AG09319 (cell line): ENCODE measurements at places on chromosomes 2 and 18.

DNA sequence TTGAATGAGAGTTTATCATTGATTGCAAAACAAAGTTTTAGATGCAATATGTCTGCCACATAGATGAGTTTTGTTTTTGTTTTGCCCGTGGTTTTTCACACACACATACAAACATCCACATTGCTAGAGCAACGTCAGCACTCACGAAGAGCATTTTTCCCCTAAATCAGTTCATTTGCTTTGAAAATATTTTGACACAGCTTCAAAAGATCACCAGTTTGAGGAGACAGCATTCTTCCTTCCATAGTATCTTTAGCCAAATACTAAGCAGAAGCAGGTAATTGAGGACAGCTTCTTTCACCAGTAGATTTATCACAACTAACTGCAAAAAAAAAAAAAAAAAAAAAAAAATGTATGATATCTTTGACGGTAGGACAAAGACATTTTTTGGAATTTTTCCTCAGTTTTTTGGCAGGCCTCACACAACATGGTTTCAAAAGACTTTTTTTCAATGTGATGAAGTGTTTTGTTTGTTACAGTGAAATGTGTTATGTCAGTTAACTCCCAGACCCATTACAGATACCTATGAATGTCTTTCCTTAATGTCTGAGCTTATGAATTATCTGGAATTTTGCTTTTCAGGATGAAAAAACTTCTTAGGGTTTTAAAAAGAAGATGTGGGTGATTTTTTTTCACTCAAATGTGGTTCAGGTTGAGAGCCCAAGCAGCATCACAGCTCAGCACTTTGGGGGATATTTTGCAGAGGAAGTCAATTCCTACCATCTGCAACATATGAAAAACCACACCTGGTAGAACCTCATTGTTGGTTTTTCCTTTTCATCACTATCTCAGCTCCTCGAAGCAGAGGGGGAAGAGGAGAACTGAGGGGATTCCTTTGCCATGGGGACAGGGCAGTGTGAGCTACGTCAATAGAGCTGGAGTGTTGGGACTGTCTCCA lies 31.6 kb downstream of the AOX1 start:
- no peak for DNase-seq

DNA sequence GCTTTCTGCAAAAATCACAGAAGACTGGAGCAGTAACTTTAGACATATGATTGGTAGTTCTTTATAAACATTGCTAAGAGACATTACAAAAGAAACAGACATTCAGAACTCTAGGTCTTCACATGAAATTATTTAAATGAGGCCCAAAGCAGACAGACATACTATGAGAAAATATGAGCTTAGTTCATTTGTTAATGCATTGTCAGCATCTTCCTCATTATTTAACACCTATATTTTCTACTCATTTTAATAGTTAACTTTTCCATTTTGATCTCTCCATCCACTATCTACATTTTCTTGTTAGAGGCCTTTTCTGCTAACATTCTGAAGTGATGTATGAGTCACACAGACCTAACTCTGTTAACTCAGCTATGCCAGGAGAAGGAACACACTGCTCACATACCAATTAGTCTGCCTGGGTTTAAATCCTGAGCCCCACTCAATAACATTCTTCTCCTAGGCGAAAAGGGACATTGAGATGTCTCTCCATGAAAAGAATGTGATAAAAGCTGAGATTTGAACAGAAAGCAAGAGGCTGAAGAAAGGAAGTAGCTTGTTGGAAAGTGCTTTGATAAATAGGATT lies 400.3 kb upstream of the PKDCC start:
- DNase-seq, result no peak

- DNase-seq, result no peak
Measured at GRCh38 chr2:458425-458815, 170.5 kb upstream of the ALKAL2 start.

DNA sequence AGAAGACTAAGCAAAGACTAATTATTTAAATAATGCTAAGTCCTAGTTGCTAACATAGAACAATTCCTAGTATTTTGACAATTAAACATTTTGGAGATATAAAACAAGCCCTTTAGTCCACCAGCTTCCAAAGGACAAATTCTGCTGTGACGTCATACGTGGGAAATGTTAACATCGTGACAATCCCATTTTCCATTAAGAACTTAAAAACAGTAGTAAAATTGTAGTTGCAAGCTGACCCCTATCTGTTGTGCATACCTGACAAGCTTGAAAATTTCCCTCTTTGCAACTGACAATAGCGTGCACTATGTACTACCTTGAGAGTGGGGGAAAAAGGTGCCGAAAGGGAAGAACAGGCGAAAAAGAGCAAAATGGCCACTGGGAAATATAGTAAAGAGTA lies 279.8 kb downstream of the ZNF521 start:
- no peak for DNase-seq

DNA sequence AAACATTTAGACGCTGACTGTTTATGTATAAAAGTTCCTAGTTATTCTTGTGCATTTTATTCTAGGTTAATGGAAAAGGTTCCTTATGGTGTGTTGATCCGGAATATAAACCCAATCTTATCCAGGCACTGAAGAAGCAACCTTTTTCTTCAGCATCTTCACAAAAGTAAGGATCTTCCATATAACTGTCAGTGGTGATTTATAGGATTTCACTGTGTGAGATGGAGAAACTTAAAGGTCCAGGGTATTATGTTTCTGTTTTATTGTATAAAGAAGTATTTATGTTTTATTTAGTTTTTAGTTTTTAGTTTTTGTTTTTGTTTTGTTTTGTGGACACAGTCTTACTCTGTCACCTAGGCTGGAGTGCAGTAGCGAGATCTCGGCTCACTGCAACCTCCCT lies 171.0 kb upstream of the STON1 start:
- DNase-seq, result no peak

DNA sequence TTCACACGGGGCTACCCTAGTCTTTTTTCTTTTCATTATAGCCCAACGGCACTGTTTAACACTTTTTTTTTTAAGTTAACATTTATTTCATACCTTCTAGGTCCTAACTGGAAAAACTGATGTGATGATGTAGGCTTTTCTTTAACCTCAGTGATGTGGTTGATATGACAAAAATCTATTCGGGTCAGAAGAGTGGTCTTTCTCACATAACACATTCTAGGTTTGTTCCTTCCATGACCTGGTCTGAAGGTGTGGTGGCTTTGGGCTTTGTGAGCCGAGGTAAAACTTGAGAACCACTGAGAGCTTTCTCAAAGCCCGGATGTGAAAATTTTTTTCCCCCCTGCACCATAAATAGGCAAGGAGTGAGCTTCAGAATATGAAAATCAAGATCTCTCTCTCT lies 44.2 kb downstream of the GPD2 start:
- no peak for DNase-seq

GRCh38 chr2:103860016-103860415 lies 993.9 kb upstream of the POU3F3 start:
- no peak for DNase-seq

DNA sequence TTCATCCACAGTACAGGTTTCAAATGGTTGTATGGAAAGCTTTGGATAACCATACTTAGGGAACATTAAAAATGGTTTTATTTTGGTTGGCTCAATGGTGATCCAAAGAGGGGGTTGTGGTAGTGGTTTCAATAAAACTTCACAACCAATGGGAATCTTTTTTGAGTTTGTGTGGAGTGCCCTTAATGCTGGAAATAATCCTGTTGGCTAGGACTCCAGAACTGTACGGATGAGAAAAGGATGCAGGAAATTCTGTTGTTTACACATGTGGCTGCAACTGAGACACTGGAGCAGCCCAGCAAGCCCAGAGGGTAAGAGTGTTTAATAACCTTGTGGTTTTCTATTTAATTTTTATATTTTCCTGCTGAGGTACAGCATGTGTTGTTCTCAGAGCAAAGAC lies at the start of gene CCDC102B:
Gene CCDC102B, plus strand, starts transcription at position 210 of the 400 bp plus-strand sequence. CDS start 38,684 bp downstream, outside the sequence.
- DNase-seq, result peak; percentile 80

DNA sequence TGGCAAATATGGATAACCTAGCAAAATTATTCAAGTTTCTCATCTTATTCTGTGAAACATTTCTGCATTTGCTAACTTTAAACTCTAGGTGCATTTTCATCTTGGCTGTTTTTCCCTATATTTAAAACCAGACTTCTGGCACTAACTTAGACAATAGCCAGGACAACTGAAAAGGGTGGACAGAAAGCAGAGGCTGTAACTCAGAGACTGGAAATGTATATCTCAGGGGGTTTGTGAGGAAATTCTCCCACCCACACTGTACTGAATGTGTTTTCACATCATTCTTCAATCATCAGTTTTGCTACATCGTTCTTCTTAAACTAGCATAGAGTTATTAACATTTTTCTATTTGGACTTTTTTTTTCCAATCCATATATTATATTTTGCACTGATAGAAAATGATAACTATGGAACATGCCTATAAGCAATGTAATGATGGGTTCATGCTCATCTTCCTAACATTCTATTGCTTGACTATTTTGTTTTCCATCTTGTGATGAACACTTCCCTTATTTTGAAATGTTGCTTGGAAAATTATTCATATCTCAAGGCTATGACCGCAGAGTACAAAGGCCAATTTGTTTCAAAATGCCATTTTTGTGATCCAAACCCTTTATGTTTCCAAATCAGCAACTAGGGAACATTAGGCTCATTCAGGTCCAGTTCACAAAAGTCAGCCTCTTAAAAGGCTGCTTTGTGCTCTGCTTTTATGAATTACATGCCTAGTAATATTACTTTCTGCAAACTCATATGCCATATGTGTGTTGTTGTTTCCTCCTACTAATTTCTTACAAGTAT lies 125.8 kb upstream of the CDH19 start:
- DNase-seq, result no peak

DNA sequence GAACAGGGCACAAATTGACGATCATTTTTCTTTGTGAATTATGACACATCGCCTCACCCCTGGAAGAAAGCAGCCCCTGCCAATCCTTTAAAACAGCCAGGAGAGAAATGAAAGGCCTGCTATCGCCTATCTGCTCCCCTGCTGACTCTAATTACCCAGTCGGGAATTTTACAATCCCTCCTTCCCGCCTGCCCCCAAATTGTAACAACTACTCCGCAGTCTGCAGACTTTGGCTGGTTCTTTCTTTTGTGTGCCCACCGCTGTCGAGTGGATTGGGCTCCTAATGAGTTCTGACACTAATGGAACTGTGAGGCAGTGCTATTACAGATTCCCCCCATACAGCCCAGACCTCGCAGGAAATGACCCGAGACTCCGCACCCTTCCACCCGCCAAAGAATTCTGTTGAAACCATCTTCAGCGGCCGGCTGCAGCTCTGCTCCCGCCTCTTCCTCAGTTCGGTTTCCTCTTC lies 281.2 kb upstream of the PARD3B start:
- DNase-seq, result no peak

- DNase-seq, result no peak
Measured at GRCh38 chr18:48754993-48755473, 195.7 kb downstream of the SMAD7 start.

- DNase-seq, result no peak
Measured at GRCh38 chr2:138504546-138505235, 3.1 kb downstream of the SPOPL start.

- peak; percentile 7 for DNase-seq
Measured at GRCh38 chr2:153478289-153479261, at the start of gene RPRM. Gene RPRM, minus strand, starts transcription at chr2:153478762. Its CDS starts 197 bp downstream, at chr2:153478565.

GRCh38 chr2:37543999-37544557 lies 127.4 kb downstream of the CDC42EP3 start:
- DNase-seq, result no peak

GRCh38 chr2:151410485-151410834 lies 758 bp downstream of the RIF1 start:
- DNase-seq, result no peak

- no peak for DNase-seq
Measured at GRCh38 chr2:22283436-22283835, 1101.5 kb upstream of the KLHL29 start.

DNA sequence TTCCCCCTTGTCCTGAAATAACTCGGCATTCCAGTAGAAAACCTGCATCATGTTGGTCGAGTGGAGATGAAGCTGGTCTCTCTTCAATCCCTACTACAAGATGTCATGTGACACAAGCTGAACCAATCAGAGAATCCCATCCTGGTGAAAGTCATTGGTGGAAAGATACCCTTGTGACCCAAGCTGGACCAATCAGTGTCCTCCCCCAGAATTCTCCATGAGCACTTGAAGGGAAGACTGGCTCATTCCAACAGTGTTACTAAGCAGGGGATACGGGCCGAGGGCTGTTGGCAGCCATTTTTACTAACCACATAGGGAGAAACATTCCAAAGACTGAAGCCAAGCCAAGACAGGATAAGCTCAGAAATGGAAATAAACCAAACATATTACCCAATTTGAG lies 298.3 kb downstream of the ICOS start:
- DNase-seq, result no peak

DNA sequence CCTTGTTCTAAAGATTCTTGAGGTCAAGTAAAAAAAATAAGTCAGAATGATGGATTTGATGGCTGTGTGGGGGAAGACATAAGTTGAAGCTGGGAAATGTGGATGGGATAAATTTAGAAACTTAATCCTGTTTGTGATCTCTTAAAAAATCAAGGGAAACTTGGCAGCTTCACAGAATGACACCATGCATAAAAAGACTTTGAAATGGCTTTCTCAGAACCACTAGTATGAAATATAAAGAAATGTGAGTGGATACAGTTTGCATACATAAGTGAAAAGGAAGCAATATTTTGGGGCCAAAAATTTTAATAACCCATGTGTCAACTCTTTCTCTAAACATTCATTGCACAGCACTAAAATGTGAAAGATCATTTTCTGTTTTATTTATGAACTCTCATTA lies 21.7 kb downstream of the CDH19 start:
- DNase-seq, result no peak

DNA sequence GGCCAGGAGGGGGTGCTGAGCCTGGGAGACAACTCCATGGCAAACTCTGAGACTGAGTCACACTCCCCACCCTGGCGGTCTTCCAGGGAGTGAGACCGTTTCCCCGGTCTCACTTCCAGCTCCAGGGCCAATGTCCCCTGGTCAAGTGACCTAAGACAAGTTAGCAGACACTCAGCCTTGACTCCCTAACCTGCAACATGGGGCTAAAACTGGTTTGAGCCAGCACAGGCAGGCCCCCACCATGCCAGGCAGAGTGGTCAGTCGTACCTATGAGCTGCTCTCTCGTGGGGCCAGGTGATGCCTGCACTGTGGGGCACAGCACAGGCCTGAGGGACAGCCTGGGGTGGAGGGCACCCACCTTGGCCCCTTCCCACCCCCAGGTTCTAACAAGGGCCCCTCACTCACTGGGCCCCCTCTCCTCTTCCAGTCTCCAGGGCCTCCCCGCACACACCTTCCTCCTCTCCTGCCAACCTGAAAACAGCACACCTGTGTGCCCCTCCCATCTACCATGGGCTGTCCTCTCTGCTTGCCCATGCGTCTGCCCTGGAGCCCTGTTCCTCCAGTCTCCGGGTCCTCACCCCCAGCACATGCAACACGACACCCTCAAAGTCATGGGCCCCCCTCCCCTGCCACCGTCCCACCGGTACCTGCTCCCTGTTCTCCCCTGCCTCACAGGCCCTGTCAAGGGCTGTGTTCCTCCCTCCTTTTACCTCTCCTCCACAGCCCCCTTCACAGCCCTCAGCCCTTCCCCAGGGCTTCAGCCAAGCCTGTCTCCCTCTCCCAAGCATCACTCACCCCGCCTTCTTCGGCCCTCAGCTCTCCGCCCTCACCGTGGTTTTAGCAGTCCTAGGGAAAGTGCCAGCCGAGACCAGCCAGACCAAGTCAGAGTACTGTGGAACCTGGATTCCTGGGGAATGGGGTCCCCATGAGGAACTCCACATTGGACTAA lies 1.6 kb downstream of the GPR17 start:
- DNase-seq, result no peak

GRCh38 chr2:219434468-219434717 lies 250 bp upstream of the SPEG start:
- DNase-seq, result no peak

GRCh38 chr2:73268830-73269685 lies 15.2 kb downstream of the FBXO41 start:
- DNase-seq, result no peak

GRCh38 chr2:234091883-234092282 lies 41.4 kb downstream of the SPP2 start:
- no peak for DNase-seq
